ENCODE measurements at places on chromosomes 1 and 21.

- no peak for DNase-seq
Measured at GRCh38 chr21:38088916-38089762, 167.7 kb upstream of the KCNJ15 start.

DNA sequence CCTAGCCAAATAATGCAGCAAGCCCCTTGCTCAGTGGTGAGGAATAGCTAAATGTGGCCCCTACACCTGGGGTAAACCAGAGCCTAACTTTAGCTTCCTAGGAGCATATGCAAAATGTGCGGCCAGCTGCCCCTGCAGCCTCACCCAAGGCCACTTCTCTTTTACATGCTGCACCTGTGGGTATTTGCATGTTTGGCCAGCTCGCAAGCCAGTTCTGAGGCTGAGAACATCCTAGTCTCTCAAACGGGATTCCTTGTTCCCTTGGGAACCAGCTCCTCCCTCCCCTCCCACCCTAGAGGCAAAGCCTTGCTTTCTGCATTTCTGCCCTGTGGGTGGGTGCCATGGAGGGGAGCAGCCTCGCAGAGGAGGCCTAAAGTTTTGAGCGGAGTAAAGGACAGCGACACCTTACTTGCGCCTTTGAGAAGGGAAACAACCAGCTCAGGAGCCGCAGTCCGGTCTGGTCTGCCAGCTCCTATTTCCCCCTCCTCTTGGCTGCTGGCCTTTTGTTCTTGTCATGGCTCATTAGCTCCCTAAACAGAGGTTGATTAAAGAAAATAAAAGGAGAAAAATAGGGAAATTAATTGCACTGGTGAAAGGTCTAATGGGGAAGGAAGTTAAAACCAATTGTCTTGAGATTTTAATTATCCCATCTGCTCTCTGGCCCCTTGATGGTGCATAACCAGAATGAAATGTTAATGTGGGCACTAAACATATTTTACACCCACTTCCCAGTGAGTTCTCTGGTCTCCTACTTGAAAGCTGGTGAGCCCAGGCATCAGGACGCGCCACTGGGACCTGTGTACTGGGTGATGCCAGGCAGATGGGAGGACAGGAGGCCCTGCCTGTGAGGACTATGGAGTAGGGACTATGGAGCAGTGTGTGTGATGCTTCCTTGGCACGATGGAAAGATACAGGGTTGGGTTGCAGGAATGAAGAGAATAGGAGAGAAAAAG is 68.7 kb downstream of the TEX35 start:
- DNase-seq: no peak

DNA sequence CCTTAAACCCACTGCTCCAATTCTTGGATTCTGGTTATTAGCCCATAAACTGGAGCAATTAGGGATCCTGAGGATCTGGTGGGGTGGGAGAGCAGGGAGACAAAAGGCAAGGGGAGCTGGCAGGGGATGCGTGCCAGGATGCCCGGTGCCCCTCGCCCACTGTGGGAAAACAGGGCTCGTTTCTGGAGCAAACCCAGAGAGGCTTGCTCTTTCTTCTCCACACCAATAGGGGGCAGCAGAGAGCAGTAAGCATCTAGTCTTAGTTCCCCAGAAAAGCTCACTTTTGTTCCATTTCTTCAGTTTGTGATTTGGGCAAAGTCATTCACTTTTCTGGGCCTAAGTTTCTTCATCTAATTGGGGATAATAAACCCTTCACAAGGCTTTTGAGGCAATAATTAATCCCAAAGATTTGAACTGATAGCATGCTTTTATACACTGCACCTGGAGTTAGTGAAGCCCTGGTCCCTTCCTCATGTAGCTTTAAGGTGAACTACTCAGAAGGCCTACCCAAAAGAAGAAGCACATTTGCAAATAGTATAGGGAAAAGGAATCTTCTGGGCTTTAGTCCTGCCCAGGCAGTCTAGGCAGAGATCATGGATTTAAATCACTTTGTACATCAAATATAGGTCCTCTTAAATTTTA is 160.6 kb upstream of the USP24 start:
- no peak for DNase-seq

DNA sequence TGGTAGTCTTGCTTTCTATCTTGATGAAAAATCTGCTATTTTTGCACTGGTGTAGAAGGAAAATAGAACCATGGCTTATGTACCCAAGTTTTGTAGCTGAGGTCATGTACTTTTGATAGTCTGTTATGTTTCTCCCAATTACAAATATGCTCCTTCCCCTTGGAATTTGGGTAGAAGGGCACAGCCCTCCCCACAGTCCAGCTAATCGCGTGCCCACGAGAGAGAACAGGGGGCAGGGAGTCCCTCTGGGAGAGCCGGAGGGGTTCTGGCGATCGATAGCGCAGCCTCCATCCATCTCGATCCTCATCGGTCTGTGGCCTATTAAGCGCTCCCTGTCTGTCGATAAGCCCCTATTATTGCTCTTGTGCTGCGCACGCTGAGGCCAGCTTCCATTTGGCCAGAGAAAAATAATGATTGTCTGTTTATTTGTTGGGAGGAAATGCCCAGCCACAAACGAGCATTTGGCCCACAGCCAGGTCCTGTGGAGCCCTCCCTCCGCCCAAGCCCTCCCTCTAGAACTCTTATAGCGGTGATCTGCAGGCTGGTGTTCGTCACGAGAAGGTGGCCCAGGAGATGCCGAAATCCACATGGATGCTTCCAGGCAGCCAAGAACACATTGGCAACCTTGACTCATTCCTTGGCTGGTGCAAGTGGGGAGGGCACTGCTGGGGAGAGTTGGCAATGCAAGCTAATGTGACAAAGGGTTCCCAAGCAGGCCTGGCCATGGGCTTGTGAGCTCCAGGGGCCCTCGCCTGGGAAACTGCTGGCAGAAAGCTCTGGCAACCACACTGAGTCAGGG is 134.7 kb upstream of the TNR start:
- DNase-seq: no peak

DNA sequence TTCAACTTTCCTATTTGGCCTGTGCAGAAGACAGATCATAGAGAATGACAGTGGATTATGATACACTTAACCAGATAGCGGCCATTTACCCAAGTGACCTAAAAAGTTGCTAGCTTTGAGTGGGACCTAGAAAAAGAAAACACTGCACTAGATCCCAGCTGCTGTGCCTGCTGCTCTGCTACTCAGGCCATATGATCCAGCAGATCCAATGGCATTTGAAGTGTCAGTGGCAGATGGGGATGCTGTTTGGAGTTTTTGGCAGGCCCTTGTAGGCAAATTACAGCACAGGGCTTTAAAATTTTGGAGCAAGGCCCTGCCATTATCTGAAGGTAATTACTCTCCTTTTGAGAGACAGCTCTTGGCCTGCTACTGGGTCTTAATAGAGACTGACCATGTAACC is 74.0 kb upstream of the KCNE2 start:
- DNase-seq: no peak

DNA sequence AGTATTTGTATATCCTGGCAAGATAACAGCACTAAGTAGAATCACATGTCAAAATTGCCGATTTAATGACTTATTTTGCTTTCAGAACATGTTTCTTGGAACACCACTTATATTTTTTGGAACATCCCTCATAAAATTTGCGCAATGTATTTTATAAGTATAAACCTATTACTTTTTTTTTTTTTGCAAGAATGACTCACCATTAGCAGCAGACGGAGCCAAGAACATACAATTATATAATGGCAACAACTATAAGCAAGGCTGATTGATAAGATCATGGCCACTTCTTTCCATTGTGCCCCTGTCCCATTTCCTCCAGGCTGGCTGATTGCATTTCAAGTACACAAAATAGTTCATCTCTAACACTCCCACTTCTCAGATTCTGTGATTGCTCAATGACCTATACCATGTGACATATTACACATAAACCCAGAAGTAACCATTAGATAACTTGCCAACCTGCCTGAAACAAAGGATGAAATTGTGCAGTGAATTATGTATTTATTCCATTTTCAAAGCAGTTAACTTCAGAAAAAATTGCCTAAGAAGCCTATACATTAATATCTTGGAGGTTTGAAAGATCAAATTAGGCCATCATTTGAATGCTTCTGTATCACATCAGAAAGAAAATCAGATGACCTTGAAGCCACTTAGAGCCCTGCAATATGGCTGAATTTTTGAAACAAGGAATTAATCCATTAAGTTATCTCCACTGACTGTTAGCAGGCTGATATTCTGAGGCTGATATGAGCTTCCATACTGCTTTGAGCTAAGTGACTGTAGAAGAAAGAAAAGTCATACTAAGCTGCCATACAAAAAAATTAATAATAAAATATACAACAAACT is 77.8 kb upstream of the PRMT6 start:
- no peak for DNase-seq

- DNase-seq: no peak
Measured at GRCh38 chr21:17798796-17799195, 20.4 kb downstream of the C21orf91 start.

DNA sequence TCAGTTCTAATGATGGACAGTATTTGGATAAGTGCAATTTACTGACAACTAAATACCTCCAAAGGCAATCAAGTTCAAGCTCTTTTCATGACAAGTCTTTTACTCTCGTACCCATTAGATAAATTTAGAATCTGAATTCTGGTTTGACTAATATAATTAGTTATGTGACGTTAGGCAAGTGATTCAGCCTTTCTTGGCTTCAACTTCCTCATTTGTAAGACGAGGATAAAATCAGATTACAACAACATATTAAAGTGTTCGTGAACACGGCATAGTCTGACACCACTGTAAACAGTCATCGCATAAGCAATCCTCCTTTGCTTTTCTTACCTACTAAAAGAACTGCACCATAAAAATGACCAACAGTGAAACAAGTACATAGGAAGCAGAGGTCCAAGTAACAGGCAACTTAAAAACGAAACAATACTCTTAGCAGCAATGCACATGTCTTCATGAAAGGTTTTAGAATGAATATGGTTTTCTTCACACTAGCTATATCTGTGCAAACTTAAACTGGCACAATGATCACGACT is 25.7 kb downstream of the COA6 start:
- no peak for DNase-seq

GRCh38 chr1:55699228-55699627 is 484.1 kb upstream of the USP24 start:
- no peak for DNase-seq

DNA sequence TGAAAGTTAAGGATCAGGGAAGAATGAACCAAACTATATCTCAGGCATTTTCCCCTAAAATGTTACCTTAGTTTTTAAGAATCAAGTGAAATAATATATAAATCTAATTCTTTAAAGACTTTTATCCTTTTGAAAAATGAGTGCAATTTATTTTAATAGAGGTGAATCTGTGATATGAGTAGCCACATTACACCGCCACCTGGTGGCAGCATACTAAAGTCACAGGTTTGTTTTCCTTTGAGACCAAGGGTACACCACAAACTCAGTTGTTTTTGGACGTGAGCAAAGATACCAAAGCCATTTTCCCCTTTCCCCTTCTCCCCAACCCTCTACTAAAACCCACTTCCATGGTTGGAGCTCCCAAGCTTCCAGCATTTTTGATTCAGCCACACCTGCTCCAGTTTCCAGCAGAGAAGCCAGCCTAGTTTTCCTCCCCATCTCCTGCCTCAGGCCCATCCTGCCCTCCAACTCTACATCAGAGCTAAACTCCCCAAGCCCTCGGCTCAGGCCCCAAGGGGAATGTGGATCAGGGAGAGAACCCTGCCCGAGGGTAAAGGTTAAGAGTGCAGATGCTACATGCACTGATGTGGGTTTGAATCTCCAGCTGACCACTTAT is 22.9 kb upstream of the LDLRAP1 start:
- no peak for DNase-seq

Data from SW 1271 (cell line).